ENCODE measurements at places on chromosomes 13 and 19. TPM values are rescaled to one million over a fixed set of nuclear protein-coding genes. Genes with fewer than 3 reads are reported as not detected.

- no peak overlapping the region for H3K4me3 ChIP-seq
- H3K36me3 ChIP-seq, result no peaks in the 10 kb centered on the region
- H3K27ac ChIP-seq, result peak overlapping the region; percentile 61
- peaks cover 19% of the 10 kb centered on the region for H3K4me1 ChIP-seq
- H3K27me3 ChIP-seq, result no peaks in the 10 kb centered on the region
These were observed 13.7 kb upstream of the GPR183 start for GRCh38 chr13:99320693-99321481.

GRCh38 chr13:100382785-100383184 lies 205.8 kb downstream of the GGACT start:
- H3K4me3 ChIP-seq, result no peak overlapping the region
- H3K36me3 ChIP-seq, result no peaks in the 10 kb centered on the region
- no peak overlapping the region for H3K27ac ChIP-seq
- H3K4me1 ChIP-seq, result peaks cover 8% of the 10 kb centered on the region

GRCh38 chr19:41575998-41576397 lies at the start of gene CEACAM21:
Gene CEACAM21 (plus strand): TSS chr19:41576166. CDS start chr19:41576275, 109 bp downstream.
- H3K4me1 ChIP-seq, result no peaks in the 10 kb centered on the region
- no peak within 1 kb of the TSS for H3K27ac ChIP-seq
- H3K4me3 ChIP-seq, result no peak within 1 kb of the TSS
- H3K36me3 ChIP-seq, result no peaks in the 10 kb centered on the region
- DNase-seq, result no peak

GRCh38 chr13:44780591-44781280 lies 204.6 kb upstream of the TSC22D1 start:
- H3K4me3 ChIP-seq, result no peak overlapping the region
- H3K27ac ChIP-seq, result no peak overlapping the region

DNA sequence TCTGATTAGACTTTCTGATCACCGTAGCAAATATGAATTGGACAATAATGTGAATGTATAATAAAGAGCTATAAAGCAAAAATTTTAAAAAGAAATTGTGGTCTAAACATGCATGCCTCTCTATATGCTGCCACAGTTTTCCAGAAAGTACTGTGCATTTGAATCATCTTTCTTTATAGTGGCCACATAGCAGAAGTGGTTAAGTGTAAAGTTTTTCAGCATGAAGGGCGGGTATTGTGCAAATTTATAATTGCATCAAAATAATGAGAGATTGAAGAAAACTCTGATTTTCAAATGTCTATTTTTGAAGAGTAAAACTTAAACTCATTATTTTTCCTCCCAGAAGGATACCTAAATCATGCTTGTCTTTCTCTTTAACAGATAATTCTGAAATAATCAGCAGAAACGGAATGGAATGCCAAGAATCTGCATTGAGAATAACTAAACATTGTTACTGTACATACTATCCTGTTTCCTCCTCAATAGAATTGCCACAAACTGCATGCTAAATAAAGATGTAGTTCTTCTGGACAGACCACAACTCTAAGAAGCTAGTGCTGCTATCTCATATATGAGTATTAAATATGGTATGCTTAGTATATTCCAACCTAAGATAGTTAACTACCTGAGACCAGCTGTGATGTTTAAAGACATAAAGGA lies 42.9 kb upstream of the RAP2A start:
- DNase-seq, result no peak
- no peaks in the 10 kb centered on the region for H3K27me3 ChIP-seq
- H3K4me1 ChIP-seq, result peaks cover 6% of the 10 kb centered on the region
- H3K36me3 ChIP-seq, result no peaks in the 10 kb centered on the region
- H3K27ac ChIP-seq, result no peak overlapping the region

DNA sequence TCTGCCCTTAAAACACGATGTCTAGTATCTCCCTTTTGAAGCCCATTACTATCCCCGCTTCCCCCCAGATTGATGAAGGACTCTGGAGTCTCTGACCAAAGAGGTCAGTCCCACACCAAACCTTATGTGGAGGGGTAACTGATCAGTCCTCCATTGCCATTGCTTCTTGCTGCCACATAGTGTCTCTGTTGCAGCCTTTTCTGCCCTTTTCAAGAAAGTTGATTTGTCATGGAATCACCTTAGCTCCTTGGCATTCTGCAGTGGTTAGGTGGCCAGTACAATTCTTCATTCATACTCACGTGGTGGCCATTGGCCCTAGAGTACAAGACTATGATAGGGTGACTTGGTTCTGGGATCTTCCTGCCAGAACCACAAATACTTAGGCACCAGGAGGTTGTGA lies 8.4 kb upstream of the HTR2A start:
- no peak overlapping the region for H3K27ac ChIP-seq
- H3K36me3 ChIP-seq, result no peaks in the 10 kb centered on the region
- H3K4me3 ChIP-seq, result no peak overlapping the region
- no peaks in the 10 kb centered on the region for H3K27me3 ChIP-seq
- DNase-seq, result peak; percentile 41

GRCh38 chr19:22286151-22286810 lies at the start of gene ZNF729:
Gene ZNF729 (plus strand): TSS chr19:22286441. CDS start chr19:22286526, 85 bp downstream.
- H3K27me3 ChIP-seq, result no peaks in the 10 kb centered on the region
- no peaks in the 10 kb centered on the region for H3K4me1 ChIP-seq
- H3K27ac ChIP-seq, result no peak within 1 kb of the TSS
- no peak within 1 kb of the TSS for H3K4me3 ChIP-seq
- no peak for DNase-seq
- H3K36me3 ChIP-seq, result no peaks in the 10 kb centered on the region

DNA sequence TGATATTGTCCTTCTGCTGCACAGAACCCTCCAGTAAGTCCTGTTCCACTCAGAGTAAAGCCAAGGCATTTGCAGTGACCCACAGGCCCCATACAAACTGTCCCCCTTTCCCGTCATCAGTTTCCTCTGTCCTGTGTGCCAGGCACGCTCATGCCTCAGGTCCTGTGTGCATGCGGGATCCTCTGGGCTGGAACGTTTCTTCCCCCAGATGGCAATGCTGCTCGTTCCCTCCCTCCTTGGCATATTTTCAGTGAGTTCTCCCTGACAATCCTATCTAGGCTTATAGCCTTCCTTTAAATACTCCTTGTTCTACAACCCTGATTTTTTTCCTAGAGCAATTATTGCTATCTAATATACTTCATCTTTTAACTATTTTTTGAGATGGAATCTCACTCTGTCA lies 5.7 kb downstream of the OPA3 start:
- no peak overlapping the region for H3K4me3 ChIP-seq
- H3K27ac ChIP-seq, result no peak overlapping the region
- H3K36me3 ChIP-seq, result no peaks in the 10 kb centered on the region
- peaks cover 15% of the 10 kb centered on the region for H3K4me1 ChIP-seq
- no peaks in the 10 kb centered on the region for H3K27me3 ChIP-seq
- no peak for DNase-seq

- peaks cover 19% of the 10 kb centered on the region for H3K4me1 ChIP-seq
- DNase-seq, result no peak
- H3K27me3 ChIP-seq, result no peaks in the 10 kb centered on the region
- H3K36me3 ChIP-seq, result no peaks in the 10 kb centered on the region
These were observed 78.9 kb downstream of the COL4A1 start for GRCh38 chr13:110227864-110228643.

- no peaks in the 10 kb centered on the region for H3K27me3 ChIP-seq
- no peak for DNase-seq
- no peak overlapping the region for H3K27ac ChIP-seq
- no peaks in the 10 kb centered on the region for H3K4me1 ChIP-seq
- no peak overlapping the region for H3K4me3 ChIP-seq
- no peaks in the 10 kb centered on the region for H3K36me3 ChIP-seq
These were observed 890.1 kb upstream of the PCDH20 start for GRCh38 chr13:62305756-62306155.

GRCh38 chr19:4534836-4535658 lies at the start of gene PLIN5:
Gene PLIN5 (minus strand): TSS chr19:4535224. CDS start chr19:4534074, 1,150 bp downstream.
- H3K4me1 ChIP-seq, result no peaks in the 10 kb centered on the region
- no peaks in the 10 kb centered on the region for H3K36me3 ChIP-seq
- no peak within 1 kb of the TSS for H3K4me3 ChIP-seq
- no peak within 1 kb of the TSS for H3K27ac ChIP-seq
- DNase-seq, result peak; percentile 47

- H3K27me3 ChIP-seq, result no peaks in the 10 kb centered on the region
- H3K27ac ChIP-seq, result no peak overlapping the region
- no peaks in the 10 kb centered on the region for H3K4me1 ChIP-seq
- H3K36me3 ChIP-seq, result no peaks in the 10 kb centered on the region
- H3K4me3 ChIP-seq, result no peak overlapping the region
These were observed 107.5 kb downstream of the KLF12 start for GRCh38 chr13:74026753-74027152.

GRCh38 chr13:102905905-102906771 lies 60.3 kb downstream of the ERCC5 start:
- H3K36me3 ChIP-seq, result no peaks in the 10 kb centered on the region
- no peak overlapping the region for H3K4me3 ChIP-seq
- no peaks in the 10 kb centered on the region for H3K4me1 ChIP-seq
- DNase-seq, result no peak

DNA sequence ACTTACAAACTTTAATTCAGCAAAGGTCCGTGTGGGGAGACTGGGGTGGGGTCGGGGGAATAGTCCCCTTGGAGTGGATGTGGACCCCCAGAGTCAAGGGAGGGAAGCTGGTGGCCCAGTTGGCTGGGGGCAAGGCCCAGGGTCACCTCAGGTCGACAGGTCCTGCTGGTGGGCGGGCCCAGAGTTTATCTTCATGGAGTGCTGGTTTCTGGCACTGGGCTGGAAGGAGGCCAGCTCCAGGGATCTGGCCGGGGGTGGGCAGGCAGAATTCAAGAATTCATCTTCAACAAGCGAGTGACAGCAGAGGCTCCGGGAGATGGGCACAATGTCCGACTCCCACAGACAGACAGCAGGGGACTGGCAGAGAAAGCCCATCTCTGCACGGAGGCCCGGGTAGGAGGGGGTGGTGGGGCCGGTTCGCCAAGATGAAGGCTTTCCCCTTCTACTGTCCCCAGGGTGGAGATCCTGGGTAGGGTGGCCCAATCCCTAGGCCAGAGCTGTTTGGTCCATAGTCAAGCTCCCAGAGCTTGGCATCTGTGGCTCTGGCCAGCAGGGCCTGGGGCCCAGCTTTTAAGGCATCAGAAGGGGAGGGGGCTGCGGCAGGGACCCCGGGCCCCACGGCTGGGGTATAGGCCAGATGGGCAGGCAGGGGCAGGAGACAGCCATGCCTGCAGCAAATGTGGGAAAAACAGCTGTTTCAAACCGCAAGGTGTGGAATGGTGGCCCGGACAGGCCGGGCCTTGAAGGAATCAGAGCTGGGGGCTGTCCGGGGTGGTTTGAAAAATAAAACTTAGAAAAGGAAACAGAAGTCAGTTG lies 622 bp upstream of the FDX2 start:
- peaks cover 18% of the 10 kb centered on the region for H3K36me3 ChIP-seq
- no peak overlapping the region for H3K4me3 ChIP-seq
- DNase-seq, result no peak
- no peaks in the 10 kb centered on the region for H3K27me3 ChIP-seq
- no peaks in the 10 kb centered on the region for H3K4me1 ChIP-seq

GRCh38 chr19:54535601-54536000 lies 33.0 kb downstream of the LAIR2 start:
- no peaks in the 10 kb centered on the region for H3K36me3 ChIP-seq
- H3K4me1 ChIP-seq, result no peaks in the 10 kb centered on the region
- no peaks in the 10 kb centered on the region for H3K27me3 ChIP-seq
- no peak overlapping the region for H3K27ac ChIP-seq

Gene KLHL1
- total RNA-seq, result not detected

Gene SCEL
- total RNA-seq, result not detected

Gene ICAM4
- total RNA-seq, result 1.8 TPM

Gene LGALS14
- total RNA-seq, result not detected

Gene PSG6
- total RNA-seq, result 0.17 TPM

Gene TNFSF9
- total RNA-seq, result 0.26 TPM

Gene OBI1
- 11.4 TPM for total RNA-seq

All from fibroblast of lung (primary cell).